Activated CD4-positive, CD25-positive, alpha-beta regulatory T cell treated with anti-CD3 and anti-CD28 coated beads, Interleukin-2, amount 50 U/mL, for 24 hours (primary cell): ENCODE measurements at places on chromosomes 2 and 18.

DNA sequence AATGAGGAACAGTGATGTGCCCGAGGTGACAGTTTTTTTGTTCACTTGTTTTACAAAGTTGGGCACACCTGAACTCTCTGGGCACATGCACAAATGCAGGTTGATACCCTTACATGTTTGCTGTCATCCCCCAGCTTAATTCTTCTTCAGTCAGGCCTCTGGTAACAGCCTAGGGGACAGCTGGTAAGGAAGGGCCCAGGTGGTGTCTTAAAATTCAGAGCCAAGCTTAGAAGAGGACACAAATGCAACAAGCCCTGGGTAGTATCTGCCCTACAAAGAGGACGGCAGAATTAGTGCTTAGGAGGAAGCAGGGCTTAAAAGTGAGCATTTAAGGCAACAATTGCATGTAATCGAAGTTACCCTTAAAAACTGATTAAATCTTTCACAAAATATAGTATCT, 171.9 kb upstream of the ACAA2 start:
- no peak for ATAC-seq

GRCh38 chr2:18301421-18302139, 258.9 kb downstream of the RDH14 start:
- ATAC-seq: no peak

DNA sequence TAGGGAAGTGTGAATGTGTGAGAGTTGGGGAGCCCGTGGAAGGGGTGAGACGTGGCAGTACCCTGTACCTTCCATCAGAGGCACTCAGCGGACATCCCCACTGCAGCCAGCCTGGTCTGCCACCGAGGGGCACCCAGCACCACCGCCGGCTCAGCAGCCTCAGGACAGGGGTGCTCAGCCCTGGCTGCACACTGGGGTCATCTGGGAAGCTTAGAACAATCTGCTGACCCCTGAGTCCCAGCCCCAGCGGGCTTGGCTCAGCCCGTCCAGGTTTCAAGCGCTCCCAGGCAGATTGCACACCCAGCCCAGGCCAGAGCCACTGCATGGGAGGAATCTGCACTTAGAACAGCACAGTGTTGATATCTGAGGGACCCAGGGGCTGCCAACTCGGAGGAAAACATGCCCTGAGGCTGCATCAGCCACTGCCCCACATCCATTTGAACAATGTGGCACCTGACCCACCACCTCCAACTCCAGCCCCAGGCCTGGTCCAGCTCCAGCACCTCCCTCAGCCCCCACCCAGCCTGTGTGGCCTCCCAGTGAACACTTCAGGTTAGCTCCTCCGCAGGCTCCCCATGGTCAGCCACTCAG, 147.1 kb upstream of the OTOS start:
- ATAC-seq: no peak

- ATAC-seq: no peak
Measured at GRCh38 chr2:159811232-159811631, 13.2 kb upstream of the CD302 start.

- no peak for ATAC-seq
Measured at GRCh38 chr18:58402247-58402646, 226.6 kb downstream of the ALPK2 start.

DNA sequence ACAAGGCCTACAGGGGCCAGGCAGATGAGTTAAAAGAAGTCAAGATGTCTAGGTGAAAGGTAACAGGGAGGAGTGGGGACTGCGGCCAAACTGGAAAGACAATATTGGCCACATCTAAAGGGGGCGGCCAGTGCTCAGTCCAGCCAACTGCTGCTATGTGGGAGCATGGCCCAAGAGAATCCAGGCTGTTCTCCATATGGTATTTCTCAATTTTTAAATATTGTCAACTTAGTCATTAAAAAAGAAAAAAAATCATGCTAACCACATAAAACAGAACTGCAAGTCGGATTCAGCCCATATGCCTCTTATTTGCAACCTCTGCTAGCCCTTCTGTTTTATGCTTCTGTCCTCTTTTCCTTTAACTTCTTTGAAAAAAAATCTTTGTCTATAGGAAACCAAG, 14.8 kb downstream of the TRABD2A start:
- no peak for ATAC-seq

DNA sequence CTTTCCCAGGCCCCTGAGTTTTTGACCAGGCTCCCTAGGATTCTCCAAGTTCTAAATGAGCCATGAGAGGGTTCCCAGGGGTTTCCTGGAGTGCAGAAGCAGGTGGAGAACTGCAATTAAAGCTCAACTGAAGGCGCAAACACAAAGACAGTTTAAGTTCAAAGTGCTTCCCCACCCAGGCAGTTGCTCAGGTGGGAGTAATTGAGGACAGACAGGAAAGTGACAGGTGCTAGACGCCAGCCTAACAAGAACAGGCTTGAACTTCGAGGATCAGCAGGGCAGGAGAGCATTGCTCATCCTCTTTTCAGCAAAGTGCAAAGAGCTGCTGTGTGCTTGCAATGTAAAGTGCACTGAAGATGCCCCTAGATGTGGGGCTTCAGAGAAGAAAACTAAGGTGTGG, 77.2 kb upstream of the ST8SIA3 start:
- no peak for ATAC-seq

- ATAC-seq: no peak
Measured at GRCh38 chr18:74480149-74480651, 16.0 kb upstream of the CNDP2 start.

GRCh38 chr2:63871864-63872263, 30.2 kb downstream of the UGP2 start:
- ATAC-seq: no peak
